T follicular helper cell (primary cell): ENCODE measurements at places on chromosomes 5 and 9.

- DNase-seq = no peak
These were observed 213.9 kb upstream of the TBCA start for GRCh38 chr5:77990020-77990419.

DNA sequence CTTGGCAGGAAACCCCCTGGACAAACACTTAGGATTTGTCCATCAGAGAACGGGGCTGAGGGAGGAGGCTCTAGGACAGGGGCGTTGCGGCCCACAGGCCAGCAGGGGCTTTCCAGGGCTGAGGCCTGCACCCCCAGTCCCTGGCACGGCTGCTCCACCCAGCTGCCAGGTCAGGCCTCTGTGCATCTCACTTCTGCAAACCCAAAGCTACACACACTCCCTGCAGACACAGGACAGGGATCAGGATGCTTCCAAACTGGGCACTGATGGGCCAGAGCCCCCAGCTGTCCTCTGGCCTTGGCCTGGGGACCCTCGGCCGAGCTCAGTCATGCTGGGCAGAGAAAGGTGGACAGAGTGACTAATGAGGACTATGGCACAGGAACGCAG, 106.2 kb upstream of the SARDH start:
- no peak for DNase-seq

DNA sequence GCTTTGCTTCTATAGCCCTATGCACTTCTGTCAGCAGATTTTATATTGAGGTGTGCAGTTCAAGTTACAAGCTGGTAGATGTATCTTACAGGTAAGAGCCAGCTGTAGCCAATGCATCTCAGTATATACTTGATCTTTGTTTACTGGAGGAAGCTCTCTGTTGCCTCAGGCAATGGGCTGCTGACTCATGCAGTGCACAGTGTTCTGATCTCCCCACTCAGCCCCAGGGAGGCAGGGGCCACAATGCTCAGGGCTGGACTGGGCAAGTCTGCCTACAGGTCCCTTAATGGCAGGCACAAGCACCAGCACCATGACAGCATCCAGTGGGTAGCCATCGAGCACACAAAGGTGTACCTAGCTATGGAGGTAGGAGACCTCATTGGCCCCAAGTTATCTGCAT, 178.8 kb upstream of the CDH10 start:
- no peak for DNase-seq

GRCh38 chr9:136538599-136539426, 7.0 kb downstream of the NOTCH1 start:
- peak; percentile 49 for DNase-seq

DNA sequence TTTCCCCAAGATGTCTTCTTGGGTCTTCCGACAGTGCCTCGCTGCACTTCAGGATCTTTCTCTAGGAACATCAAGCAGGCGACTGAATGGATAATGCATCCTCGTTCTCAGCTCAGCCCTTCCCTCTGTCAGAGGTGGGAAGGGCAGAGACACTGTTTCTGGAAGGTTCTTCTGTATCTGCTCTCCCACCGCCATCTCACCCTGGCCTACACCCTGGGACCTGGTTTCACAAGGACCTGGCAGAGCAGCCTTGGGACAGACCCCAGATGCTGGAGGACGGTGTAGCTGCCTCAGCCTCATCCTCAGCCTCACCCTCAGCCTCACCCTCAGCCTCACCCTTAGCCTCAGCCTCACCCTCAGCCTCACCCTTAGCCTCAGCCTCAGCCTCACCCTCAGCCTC, 18.5 kb downstream of the MRPL36 start:
- DNase-seq = no peak

DNA sequence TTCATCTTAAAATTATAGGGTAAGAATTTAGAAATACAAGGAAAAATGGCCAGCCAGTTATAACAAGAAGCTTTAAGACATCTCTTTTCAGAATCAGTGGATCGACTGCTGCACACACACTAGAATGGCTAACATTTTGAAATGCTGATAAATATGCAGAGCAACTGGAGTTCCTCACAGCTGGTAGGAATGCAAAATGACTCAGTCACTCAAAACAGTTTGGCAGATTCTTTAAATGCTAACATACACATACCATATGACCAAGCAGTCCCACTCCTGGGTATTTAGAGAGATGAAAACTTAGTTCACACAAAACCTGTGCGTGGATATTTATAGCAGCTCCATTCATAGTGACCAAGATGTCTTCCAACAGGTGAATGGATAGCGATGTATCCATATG, 23.2 kb upstream of the PSAT1 start:
- DNase-seq = no peak

- DNase-seq = no peak
These were observed 245.1 kb upstream of the MEF2C start for GRCh38 chr5:89128092-89128491.

DNA sequence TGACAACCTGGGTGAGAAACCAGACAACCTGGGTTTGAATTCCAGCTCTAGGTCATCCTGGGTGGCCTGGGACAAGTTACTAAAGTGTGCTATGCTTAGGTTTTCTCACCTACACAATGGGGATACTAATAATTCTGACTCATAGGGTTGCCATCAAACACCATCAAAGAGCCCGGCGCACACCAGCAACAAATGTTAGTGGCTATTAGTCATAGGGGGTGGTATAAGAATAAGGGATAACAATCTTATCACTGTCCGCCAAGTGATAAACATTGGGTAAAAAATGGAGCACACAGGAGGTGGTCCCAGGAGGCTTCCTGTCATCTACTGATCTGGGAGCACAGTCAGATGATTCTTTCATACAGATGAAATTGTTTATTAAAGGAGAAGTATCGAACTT, 61.4 kb upstream of the AFAP1L1 start:
- DNase-seq = no peak

DNA sequence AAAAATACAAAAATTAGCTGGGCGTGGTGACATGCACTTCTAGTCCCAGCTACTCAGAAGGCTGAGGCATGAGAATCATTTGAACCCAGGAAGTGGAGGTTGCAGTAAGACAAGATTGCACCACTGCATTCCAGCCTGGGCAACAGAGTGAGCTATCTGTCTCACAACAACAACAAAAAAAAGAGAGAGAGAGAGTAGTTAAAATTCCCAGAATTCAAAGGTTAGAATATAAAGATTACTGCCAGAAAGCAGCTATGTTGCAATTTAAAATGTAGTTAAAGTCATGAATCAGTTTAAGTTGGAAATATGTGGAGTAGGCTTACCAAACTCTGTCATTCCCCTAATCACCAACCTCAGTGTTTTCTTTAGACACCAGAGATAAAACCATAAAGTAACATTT, 58.7 kb upstream of the SUSD1 start:
- DNase-seq = no peak

DNA sequence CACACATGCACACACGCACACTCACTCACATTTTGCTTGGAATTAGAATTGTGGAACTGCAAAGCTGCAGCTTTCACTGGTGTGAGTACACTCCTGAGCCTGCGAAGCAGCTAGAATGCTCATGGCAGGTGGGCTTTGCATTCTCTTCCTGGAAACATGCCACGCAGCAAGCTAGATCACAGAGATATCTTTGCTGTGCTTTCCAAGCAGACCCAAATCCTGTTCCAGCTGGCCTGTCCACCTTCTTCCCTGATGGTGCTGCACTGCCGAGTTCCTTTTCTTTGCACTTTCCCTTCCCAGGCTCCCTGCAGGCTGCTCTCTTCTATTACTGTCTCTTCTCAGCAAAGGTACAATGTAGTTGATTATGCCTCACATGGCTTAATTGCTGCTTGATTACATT, 92.7 kb upstream of the CKMT2 start:
- no peak for DNase-seq

DNA sequence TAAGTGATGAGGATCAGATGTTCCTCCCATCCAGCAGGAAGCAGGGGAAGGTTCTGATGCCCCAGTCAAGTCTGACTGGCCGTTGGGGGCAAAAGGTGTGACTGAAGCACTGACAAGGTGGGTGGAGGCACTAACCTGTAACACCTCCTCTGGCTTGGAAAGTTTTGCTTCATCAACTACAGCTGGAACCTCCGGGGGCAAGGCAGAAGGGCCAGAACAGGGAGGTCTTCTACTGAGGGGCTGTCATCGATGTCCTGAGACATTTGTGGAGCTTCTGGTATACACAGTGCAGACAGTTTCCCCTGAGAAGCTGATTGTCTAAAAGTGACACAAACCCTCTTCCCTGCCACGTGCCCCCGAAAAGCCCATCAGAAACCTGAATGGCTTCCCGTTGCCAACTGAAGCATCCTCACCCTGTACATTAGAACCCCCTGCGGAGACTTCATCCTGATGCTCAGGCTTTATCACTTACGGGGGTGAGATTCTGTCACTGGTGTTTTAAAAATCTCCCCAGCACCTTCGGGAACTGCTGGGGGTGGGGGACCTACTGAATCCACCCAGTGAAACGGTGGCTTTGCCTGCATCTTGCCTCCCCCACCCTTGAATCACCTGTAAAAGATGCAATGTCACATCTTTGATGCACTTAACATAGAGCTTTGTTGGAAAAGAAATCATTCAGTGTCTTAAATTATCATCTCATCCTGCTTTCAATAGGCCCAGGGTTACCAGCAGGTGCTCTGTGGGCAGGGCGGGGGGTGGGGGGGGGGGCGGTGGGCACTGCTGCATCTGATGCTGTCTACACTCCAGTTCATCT, 24.6 kb downstream of the TRAF1 start:
- DNase-seq = no peak

GRCh38 chr5:150411245-150411979, 1.3 kb downstream of the CD74 start:
- DNase-seq = peak; percentile 60

GRCh38 chr9:101028346-101029314, at the start of gene PLPPR1:
PLPPR1 (plus strand) TSS chr9:101028727.
- DNase-seq = no peak

DNA sequence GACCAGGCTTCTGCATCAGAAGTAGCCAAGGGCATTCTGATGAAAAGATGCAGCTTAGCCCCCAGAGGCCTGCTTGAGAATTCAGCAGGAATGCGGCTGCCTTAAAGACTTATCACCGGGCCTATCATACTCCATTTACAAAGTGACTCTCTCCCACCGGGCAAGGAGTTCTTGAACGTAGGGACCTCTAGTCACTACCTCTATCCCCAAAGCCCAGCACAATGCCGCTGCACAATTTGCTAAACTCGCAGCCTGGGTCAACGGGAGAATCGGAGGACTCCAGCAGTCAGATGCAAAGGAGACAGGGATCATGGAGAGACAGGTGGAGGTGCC, 661 bp downstream of the PDCL start:
- no peak for DNase-seq

- no peak for DNase-seq
These were observed 106.8 kb downstream of the DMRT2 start for GRCh38 chr9:1156794-1157550.

DNA sequence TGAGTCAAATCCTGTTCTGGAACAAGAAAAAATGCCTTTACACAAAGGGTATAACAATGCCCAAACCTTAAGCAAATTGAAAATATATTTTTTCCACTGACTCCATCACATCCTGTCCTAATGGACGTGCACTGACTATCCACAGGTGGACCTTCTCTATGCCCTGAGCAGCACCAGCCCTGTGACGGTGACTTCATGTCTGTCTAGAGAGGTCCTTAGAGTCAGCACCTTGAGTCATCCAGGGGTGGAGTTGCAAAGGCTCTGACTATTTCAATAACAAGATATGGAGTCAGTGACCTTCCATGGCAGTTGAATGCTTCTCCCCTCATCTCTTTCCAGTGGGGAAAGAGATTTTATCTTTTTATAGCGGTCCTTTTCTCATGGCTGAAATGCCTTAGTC, 78.0 kb downstream of the YIPF5 start:
- no peak for DNase-seq

DNA sequence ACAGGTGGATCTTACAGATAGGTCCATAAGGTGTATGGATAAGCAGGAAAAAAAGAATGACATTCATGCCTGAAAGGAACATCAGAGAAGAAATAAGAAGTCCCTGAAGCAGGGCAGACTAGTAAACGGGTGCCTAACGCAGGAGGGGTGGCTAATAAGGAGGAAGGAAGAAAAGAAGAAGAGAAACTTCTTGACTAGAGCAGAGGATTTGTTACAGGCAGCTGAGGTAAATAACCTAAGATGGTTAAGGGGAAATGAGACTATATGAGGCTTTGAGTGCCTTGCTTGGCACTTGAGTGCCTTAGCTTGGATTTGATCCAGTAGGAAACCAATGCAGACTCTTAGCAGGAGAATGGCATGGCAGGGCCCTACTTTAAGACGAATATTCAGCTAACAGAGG, 313.5 kb upstream of the PDE4D start:
- no peak for DNase-seq

- peak; percentile 7 for DNase-seq
These were observed 65.0 kb downstream of the SLC1A1 start for GRCh38 chr9:4555236-4555635.
